ENCODE measurements at places on chromosomes 4 and X.
A peak's percentile ranks its signal among the peaks of the same experiment; 100 is the strongest.

GRCh38 chr4:144288011-144288903 is 147.7 kb upstream of the GYPA start:
- H3K27ac ChIP-seq, result no peak overlapping the region
- no peaks in the 10 kb centered on the region for H3K36me3 ChIP-seq
- DNase-seq, result no peak
- H3K4me1 ChIP-seq, result no peaks in the 10 kb centered on the region
- no peak overlapping the region for H3K4me3 ChIP-seq

DNA sequence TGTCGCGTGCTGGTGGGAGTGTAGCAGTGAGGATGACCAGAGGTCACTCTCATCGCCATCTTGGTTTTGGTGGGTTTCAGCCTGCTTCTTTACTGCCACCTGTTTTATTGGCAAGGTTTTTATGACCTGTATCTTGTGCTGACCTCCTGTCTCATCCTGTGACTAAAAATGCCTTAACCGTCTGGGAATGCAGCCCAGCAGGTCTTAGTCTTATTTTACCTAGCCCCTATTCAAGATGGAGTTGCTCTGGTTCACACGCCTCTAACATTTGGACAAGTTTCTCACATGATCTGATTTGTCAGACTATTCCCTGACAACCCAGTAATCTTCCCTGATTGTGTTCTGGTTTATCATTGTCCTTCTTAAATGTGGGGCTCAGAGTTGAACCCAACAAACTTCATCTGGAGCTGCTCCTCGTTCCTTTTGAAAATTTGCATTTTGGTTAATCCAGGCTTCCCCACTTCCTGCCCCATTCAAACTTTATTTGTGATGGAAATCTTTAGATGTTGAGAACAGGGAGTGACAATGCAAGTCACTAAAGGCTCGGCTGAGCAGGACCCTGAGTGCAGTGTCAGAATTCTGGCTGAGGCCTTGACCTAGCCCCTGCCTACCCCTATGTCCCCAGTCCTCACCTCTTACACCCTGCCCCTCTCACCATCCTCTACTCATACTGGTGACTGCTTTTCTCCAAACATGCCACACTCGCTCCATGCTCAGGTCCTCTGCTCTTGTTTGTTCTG is 226.8 kb downstream of the STIM2 start:
- H3K27ac ChIP-seq, result no peak overlapping the region
- peak; percentile 3 for DNase-seq
- H3K36me3 ChIP-seq, result no peaks in the 10 kb centered on the region
- no peak overlapping the region for H3K4me3 ChIP-seq
- peaks cover 48% of the 10 kb centered on the region for H3K27me3 ChIP-seq

- no peak overlapping the region for H3K27ac ChIP-seq
- H3K4me1 ChIP-seq, result peaks cover 12% of the 10 kb centered on the region
- H3K36me3 ChIP-seq, result peaks cover 6% of the 10 kb centered on the region
- H3K27me3 ChIP-seq, result peaks cover 38% of the 10 kb centered on the region
- DNase-seq, result peak; percentile 67
These were observed 121.3 kb downstream of the EGF start for GRCh38 chr4:110034026-110034393.

GRCh38 chr4:153602758-153603157 is 81.3 kb upstream of the TLR2 start:
- H3K36me3 ChIP-seq, result peaks cover 41% of the 10 kb centered on the region
- H3K27me3 ChIP-seq, result no peaks in the 10 kb centered on the region
- peaks cover 14% of the 10 kb centered on the region for H3K4me1 ChIP-seq
- H3K4me3 ChIP-seq, result no peak overlapping the region

GRCh38 chrX:10017872-10018271 is 50.7 kb downstream of the CLDN34 start:
- H3K36me3 ChIP-seq, result no peaks in the 10 kb centered on the region
- DNase-seq, result no peak
- peaks cover 5% of the 10 kb centered on the region for H3K27me3 ChIP-seq
- no peak overlapping the region for H3K4me3 ChIP-seq
- H3K4me1 ChIP-seq, result peaks cover 27% of the 10 kb centered on the region

- H3K4me3 ChIP-seq, result no peak overlapping the region
- no peaks in the 10 kb centered on the region for H3K27me3 ChIP-seq
- no peak for DNase-seq
These were observed 89.1 kb downstream of the DCAF8L2 start for GRCh38 chrX:27679281-27679680.

DNA sequence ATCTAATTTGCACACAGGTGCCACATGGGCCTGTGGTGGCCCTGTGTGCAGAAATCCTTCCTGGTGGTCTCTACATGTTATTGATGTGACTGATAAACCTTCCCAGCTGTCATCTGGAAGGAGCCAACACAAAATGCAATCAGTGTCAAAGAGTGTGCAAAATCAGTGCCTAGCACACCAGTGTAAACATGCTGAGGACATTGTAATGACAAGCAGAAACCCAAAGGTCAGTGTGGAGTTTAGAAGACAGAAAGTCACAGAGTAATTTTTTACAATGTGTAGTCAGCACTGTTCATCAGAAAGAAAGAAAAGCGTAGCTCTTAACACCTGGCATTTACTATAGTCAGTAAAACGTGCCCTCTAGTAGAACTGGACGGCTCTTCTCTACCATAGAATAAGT is 50.3 kb downstream of the PHKA2 start:
- DNase-seq, result no peak
- no peaks in the 10 kb centered on the region for H3K4me1 ChIP-seq
- H3K4me3 ChIP-seq, result no peak overlapping the region
- no peaks in the 10 kb centered on the region for H3K36me3 ChIP-seq

DNA sequence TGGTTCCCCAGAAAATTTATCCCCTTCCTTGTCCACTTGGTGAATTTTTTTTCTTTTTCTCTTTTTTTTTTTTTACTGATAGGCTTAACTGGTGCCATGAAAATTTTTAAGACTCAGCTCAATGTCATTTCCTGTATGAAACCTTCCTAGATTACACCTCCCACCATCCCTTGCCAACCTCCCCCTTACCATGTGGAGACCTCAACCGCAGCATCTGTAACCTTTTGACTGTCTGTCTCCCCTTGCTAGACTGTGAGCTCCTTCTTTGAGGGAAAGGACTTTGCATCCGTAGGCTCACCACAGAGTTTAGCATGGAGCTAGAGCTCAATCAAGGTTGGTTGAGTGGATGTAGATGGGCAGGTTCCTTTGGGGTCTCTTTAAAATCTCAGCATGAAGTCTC is 5.2 kb upstream of the PGRMC1 start:
- H3K4me3 ChIP-seq, result no peak overlapping the region
- DNase-seq, result peak; percentile 41
- no peaks in the 10 kb centered on the region for H3K36me3 ChIP-seq
- H3K27me3 ChIP-seq, result peaks cover 46% of the 10 kb centered on the region

DNA sequence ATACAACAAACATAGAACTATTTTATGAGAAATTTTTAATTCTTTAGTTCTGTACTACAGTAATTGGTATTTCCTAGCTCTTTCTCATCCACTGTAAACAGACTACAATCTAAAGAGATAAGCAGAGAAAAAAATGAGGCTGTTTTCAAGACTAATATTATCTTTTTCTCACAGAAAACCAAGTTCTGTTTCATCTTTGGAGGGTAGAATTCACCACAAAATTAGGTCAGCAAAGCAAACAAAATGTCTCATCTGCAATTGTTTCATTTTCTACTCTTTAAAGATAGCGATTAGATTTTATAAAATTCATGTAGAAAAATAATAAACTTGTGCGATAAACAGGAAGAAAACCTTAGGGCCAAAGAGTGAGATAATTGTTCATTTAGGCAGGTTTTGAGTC is 10.8 kb downstream of the APOO start:
- H3K27me3 ChIP-seq, result no peaks in the 10 kb centered on the region
- H3K36me3 ChIP-seq, result peaks cover 3% of the 10 kb centered on the region
- DNase-seq, result no peak
- H3K4me3 ChIP-seq, result no peak overlapping the region
- H3K27ac ChIP-seq, result no peak overlapping the region

DNA sequence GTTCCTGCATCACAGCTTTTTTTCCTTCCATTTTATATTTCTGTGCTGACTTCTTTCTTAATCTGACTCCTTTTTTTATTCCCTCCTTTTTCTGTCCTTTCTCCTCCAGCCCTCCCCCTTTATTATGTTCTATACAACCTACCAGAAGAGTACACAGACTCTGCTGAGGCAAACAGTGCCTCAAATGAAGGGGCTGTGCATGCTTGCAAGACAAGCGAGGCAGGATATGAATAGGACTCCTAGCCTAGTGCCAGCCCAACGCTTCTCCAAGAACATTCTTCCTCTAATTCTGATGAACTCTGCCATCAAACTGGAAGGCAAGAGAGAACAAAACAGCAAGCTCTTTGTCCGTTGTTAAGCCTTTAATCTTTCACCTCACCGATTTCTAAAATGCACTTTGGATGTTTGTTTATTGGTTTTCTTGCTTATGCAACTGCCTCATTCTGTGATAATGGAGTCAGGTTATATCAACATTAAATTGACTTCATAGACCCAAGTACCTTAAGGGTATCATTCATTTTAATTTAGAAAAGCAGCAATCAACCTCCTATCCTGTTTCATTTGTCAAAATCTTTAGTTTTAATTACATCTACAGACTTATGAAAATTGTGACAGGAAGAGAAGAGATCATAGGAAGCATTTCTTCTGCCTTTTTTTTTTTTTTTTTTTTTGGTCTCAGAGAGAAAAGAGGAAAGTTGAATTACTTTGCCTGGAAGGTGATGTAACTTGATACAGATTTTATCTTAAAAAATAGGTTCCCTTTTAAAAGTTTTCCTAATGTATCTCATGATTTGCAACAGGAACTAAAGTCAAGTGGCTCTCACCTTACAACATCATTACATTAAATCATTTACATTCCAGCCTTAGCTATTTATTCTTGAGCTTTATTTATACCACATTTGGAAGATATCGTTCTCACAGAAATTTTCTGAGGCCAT is 284.7 kb upstream of the FTHL17 start:
- no peaks in the 10 kb centered on the region for H3K4me1 ChIP-seq
- H3K27me3 ChIP-seq, result no peaks in the 10 kb centered on the region
- H3K4me3 ChIP-seq, result no peak overlapping the region
- DNase-seq, result no peak

- no peaks in the 10 kb centered on the region for H3K27me3 ChIP-seq
- no peaks in the 10 kb centered on the region for H3K36me3 ChIP-seq
- no peak for DNase-seq
- H3K4me3 ChIP-seq, result no peak overlapping the region
- no peak overlapping the region for H3K27ac ChIP-seq
- no peaks in the 10 kb centered on the region for H3K4me1 ChIP-seq
These were observed 168.4 kb downstream of the KCNIP4 start for GRCh38 chr4:21780148-21780547.

- no peak overlapping the region for H3K4me3 ChIP-seq
- peaks cover 11% of the 10 kb centered on the region for H3K36me3 ChIP-seq
- H3K4me1 ChIP-seq, result peaks cover 34% of the 10 kb centered on the region
These were observed 12.4 kb downstream of the STAG2 start for GRCh38 chrX:123973921-123974320.

GRCh38 chr4:124484008-124484407 is 228.5 kb downstream of the ANKRD50 start:
- no peak overlapping the region for H3K27ac ChIP-seq
- no peak for DNase-seq
- no peak overlapping the region for H3K4me3 ChIP-seq
- no peaks in the 10 kb centered on the region for H3K4me1 ChIP-seq
- no peaks in the 10 kb centered on the region for H3K36me3 ChIP-seq

- no peaks in the 10 kb centered on the region for H3K36me3 ChIP-seq
- H3K4me1 ChIP-seq, result no peaks in the 10 kb centered on the region
- H3K27me3 ChIP-seq, result no peaks in the 10 kb centered on the region
- no peak overlapping the region for H3K4me3 ChIP-seq
- H3K27ac ChIP-seq, result no peak overlapping the region
These were observed 67.7 kb upstream of the ZXDA start for GRCh38 chrX:57977992-57978391.

DNA sequence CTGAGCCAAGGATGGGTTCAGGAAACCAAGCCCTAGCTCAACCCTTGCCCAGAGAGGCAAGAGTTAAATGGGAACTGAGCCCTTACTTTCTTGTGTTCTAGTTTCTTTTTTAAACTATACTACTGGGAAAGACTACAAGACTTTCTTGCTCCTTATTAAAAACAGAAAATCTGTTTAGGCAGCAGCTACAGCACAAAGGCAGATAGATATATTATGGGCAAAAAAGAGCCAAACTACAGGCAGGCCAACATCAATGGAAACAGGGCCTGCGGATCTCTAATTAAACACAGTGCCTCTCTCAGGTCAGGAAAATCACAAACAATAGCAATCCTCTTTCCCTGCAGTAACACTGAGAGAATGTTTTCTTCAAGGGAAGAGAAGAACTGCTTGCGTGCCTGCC is 226.0 kb downstream of the LDB2 start:
- no peaks in the 10 kb centered on the region for H3K36me3 ChIP-seq
- DNase-seq, result no peak
- H3K27ac ChIP-seq, result no peak overlapping the region
- no peaks in the 10 kb centered on the region for H3K27me3 ChIP-seq

DNA sequence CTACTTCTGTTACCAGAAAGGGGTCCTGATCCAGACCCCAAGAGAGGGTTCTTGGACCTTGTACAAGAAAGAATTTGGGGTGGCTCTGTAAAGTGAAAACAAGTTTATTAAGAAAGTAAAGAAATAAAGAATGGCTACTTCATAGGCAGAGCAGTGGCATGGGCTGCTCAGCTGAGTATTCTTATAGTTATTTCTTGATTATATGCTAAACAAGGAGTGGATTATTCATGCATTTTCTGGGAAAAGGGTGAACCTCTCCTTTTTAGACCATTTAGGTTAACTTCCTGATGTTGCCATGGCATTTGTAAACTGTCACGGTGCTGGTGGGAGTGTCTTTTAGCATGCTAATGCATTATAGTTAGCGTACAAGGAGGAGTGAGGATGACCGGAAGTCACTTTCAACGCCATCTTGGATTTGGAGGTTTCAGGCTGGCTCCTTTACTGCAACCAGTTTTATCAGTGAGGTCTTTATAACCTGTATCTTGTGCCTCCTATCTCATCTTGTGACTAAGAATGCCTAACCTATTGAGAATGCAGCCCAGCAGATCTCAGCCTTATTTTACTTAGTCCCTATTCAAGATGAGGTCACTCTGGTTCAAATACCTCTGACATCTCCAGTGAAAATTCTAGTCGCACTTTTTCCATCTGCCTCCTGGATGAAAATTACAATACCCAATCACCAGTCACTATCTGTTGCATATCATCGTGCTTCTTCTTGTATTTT is 15.5 kb upstream of the TDO2 start:
- no peak overlapping the region for H3K4me3 ChIP-seq
- no peaks in the 10 kb centered on the region for H3K27me3 ChIP-seq
- no peak for DNase-seq

DNA sequence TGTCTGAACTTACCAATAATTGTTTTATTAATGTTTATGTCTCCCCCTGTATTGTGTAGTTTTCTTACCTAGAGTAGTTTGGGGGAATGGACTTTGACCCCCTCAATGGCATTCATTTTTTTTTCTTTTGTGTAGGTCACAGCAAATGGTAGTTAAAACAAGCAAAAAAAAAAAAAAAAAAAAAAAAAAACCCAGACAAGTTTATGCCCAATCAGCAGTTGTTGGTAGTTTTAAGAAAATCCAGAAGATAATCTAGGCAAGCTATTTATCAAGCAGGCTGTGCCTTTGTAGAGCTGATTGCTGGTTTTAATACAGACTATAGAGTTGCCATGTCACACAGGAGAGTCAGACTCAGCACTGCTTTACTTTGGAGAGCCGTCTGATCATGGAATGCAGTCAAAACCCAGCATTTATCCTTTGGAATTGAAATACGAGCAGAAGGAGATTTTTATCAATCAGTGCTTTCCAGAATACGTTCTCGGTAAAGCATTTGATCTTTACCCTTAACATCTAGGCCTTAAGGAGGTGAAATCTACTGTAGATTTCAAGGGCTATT is 16.6 kb downstream of the DCUN1D4 start:
- no peak overlapping the region for H3K4me3 ChIP-seq
- no peak for DNase-seq
- H3K27me3 ChIP-seq, result no peaks in the 10 kb centered on the region
- H3K27ac ChIP-seq, result no peak overlapping the region
- H3K4me1 ChIP-seq, result no peaks in the 10 kb centered on the region

Data from activated CD8-positive, alpha-beta memory T cell treated with anti-CD3 and anti-CD28 coated beads, Interleukin-2, amount 10 ng/mL, durations not matched to agents 7 days and 5 days (primary cell).